HT-29 (cell line): ENCODE measurements at places on chromosomes 12 and 14. TPM values are rescaled to one million over a fixed set of nuclear protein-coding genes. Genes with fewer than 3 reads are reported as not detected.
A peak's percentile ranks its signal among the peaks of the same experiment; 100 is the strongest.

RNASE9 gene
- total RNA-seq = not detected in 2 replicates

DNA sequence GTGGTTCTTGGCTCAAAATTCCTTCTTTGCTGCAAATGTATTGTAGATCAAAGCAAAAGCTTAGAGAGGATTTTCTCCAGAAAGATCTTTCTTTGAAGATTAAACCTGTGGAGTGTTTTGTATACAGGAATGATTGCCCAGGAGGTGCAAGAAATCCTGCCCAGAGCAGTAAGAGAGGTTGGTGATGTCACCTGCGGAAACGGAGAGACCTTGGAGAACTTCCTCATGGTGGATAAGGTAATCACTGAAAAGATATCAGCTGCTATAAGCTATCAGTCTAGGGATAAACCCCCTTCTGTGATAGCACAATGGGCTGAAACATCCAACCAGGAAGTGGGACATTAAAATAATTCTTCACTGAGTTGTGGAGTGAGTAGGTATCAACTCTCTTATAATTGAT, 85.7 kb downstream of the MYRFL start:
- no peak for DNase-seq

TAS2R10 gene
- 0.21 and 0.36 TPM in 2 replicates for total RNA-seq

PTHLH gene
- total RNA-seq = 0.46 and 1.6 TPM in 2 replicates

GRCh38 chr12:55728186-55728938, 447 bp downstream of the CD63 start:
- DNase-seq = peak; percentile 45

PARPBP gene
- 11.5 and 13.0 TPM in 2 replicates for total RNA-seq

DNA sequence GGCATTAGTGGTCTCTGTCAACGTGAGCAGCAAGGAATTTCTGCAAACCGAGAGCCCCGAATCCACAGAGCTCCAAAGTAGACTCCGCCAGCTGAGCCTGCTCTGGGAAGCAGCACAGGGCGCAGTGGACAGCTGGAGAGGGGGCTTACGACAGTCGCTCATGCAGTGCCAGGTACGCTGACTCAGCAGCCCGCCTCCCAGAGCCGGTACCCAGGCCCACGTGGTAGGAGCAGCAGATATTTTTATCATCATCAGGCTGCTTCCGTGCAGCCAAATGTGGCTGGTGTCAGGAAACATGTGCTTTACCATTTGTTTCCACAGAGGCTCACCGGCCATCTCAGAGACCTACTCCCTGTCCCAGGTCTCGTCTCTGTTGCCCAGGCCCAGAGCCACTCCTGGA, 73.7 kb downstream of the ESR2 start:
- DNase-seq = no peak

B4GALNT3 gene
- 25.5 and 30.8 TPM in 2 replicates for total RNA-seq

DNA sequence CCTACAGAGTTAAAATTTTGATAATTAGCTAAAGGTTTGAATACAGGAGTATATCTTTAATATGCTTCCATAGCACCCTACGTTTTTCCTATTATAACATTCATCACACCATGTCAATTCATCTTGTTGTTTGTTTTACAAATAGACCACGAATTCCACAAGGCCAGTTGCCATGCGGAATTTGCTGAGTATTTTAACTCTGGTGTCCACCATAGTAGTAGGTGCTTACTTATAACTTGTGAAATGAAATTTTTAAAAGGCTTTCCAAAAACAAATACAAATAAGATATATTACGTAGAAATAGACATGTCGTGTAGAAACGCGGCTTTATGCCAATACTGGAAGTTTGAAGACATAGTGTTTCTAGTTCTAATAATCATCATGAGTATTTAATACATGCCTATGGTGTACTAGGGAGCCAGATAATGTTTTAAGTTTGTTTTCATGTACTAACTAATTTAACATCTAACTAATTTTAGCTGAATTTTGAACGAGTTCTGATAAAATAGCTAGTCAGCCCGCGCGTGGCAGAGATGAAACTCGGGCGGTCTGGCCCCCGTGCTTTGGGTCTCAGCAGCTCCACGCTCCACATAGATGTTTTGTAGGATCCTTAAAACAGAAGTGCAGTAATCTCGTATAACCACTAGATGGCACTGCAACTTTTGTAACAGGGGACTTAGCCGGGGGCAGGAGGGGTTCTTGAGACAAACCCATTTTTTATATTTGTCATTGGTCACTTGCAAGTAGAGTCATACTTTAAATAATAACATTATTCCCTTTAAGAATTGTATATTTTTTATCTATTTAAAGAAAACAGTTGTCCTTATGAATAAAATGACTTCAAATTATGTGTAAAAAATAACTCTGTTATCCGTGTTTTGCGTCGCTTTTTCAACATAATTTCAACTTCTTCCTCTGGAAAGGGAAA, 10.2 kb downstream of the CD69 start:
- peak; percentile 63 for DNase-seq

SOAT2 gene
- total RNA-seq = 0.15 and 0.23 TPM in 2 replicates

DNA sequence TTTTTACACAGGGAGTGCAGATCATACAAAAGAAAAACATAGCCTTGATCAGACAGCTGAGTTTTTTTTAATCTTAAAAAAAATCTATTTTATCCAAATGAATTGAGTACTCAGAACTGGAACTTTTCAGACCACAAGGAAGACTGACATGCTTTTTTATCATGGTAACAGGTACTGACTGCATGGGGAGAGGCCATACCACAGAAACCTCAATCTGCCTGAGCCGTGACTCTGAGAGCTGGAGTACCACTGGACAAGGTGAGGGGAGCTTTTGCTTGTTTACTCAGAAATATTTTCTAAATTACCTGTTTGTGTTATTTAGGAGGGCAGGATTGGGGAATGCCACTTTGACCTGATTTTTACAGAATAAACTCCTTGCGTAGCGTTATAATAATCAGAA, 143.9 kb downstream of the ALX1 start:
- DNase-seq = no peak

DNA sequence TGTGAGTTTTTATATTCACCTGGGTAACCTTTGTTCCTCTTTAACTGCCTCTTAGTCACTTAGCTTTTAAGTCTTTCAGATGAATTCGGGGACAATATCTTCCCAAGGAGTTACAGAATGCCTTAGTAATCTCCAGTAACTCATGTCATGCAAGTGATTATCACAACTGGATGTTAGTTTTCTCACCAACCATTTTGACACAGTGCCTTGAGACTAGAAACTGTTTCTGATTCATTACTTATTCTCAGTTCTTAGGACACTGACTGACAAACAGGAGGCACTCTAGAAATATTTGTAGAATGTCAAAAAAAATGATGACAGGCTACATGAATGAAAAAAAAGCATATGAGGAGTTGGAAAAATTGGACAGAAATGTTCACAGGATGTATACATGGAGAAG, 335.1 kb downstream of the ACSS3 start:
- no peak for DNase-seq

- no peak for DNase-seq
These were observed 43.8 kb downstream of the CALM1 start for GRCh38 chr14:90440592-90440991.

DNA sequence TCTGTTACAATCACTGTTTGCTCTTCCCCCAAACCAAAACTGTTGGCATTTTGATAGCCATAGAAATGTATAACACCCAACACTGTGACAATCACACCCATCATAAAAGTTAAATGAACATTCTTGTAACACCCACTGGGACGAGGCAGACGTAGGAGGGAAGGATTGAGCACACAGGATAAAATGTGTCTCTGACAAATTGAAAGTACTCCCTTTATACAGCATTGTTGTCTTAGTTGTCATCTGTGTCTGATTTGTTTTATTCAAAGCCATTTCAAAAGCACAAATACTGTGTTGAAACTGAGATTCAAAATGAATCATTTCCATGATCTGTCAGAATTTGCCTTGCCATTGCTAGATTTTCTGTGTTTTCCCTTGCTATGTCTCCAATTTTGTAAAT, 436.3 kb downstream of the TMTC2 start:
- DNase-seq = no peak

DNA sequence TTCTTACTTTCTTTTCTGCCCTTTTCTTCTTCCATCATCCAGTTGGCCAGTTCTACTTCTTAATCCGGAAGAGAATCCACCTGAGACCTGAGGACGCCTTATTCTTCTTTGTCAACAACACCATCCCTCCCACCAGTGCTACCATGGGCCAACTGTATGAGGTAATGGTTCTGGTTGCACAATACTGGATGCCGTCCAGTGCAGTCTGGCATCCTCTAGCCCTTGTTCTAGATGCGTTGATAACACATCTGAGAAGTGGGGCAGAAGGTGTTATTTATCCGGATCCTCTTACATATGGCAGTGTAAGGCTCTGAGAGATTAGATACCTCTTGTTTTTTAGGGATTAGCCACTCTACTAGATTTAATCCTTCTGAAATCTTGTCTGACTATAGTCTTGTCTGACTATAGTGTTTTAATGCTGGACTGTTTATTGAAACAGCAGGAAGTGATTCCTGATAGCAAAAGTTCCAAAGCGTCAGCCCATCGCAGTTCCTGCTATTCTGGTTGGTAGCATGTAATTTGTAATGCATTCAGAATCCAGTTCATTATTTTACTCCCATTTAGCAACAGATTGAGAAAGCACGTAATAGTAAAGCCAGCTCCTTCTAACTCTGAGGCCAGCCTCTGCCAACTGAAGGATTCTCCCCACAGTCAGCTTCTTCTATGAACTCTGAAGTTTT, 7.9 kb downstream of the GABARAPL1 start:
- DNase-seq = no peak

TMEM179 gene
- total RNA-seq = not detected in 2 replicates

DNA sequence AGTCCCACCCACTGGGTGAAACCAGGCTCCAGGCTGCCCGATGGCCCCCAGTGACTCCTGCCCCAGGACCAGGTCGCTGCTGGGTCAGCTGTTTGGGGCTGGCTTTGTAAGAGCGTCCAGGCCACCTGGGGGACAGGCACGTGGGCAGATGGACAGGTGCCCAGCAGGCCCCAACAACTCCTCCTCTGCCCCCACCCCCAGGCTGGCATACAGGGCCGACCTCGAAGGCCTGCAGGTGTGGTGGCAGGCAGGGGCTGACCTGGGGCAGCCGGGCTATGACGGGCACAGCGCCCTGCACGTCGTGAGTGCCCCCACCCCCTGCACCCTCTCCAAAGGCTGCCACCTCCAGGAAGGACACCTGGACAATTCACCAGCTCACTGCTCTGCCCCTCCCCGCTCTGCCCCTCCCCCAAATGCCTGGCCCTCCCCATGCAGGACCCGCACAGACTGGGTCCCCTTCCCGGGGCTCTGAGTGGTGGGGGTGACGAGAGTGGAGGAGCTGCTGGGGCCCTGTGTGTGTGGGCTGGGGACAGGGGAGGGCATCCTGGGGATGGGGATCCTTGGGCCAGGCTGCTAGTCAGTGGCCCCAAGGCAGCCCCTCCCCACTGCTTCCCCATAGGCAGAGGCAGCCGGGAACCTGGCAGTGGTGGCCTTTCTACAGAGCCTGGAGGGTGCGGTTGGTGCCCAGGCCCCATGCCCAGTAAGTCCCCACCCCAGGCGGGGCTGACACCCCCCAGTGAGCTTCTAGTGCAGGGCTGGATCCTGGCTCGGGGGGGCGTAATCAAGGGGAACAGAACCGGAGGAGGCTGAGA, 26.0 kb downstream of the ASPG start:
- DNase-seq = no peak

CPM gene
- total RNA-seq = 0.34 TPM in 1 of 2 replicates, not detected in the other

PMEL gene
- total RNA-seq = 2.7 and 7.6 TPM in 2 replicates

SCN8A gene
- 0.05 and 0.71 TPM in 2 replicates for total RNA-seq

AICDA gene
- not detected in 2 replicates for total RNA-seq

DNA sequence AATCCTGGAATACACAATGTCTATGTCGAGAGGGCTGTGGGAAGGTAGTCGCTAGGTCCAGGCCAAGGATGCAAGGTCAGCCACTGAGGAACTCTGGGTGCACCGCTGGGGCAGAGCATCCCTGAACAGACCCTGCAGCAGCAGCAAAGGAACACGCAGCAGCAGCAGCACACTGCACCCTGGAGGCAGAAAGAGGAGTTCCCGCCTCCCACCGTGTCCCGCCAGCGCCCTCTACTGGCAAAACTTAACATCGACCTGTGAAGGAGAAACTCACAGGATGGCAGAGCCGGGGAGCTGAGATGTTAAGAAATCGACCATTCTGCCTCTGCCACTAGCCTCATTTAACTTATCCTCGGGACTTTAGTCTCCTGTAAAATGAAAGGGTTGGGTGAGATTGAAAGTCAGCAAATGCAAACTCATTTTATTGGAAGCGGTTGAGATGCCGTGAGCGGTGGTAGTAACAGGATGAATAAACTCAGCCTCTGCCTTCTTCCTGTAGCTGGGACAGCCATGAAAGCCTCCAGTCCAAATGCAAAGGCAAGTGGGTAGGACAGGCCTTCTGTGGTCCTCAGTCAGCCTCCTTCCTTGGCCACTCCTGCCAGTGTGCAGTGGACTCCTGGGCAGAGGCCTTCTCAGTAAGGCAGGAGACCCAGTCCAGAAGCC, 45.6 kb downstream of the STAB2 start:
- DNase-seq = peak; percentile 83

- DNase-seq = no peak
These were observed 11.3 kb downstream of the SCARB1 start for GRCh38 chr12:124852329-124852831.

OR6C4 gene
- total RNA-seq = not detected in 2 replicates

- no peak for DNase-seq
These were observed 521 bp upstream of the PAPLN start for GRCh38 chr14:73236752-73237218.

PIANP gene
- total RNA-seq = not detected in 2 replicates

DNA sequence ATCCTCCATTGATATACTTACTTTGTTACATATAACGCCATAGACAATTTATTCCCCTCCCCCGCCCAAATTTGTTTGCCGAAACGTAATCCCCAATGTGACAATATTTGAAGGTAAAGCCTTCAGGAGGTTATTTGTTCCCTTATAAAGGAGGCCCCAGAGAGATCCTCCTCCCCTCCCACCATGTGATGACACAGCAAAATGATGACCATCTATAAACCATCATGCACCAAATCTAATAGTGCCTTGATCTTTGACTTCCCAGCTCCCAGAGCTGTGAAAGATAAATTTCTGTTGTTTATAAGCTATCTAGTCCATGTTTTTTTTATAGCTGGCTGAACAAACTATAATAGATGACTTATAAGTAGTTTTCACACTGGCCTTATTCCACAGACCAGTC, 122.2 kb downstream of the PTPRO start:
- DNase-seq = no peak

DNA sequence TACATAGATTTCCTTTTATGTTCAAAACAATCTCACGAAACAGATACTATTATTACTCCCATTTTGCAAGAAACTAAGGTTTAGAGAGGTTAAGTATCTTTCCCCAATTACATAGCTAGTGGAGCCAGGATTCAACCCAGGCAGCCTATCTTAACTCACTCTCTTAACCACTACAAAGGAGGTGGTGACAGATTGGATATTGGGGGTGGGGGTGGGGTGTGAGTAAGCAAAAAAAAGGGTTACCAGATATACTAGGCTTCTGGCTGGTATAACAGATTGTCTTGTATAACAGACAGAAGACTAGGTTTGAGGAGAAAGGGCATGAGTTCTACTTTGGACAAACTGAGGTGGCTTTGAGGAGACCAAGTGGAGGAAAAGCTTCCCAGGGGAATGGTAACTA, 2.1 kb downstream of the GMFB start:
- no peak for DNase-seq

PRPH gene
- total RNA-seq = not detected in 2 replicates

TGM1 gene
- total RNA-seq = 2.2 and 2.8 TPM in 2 replicates
